Stimulated activated CD4-positive, alpha-beta T cell treated with anti-CD3 and anti-CD28 coated beads, Interleukin-12 subunit alpha, Interleukin-12 subunit beta, amount 100 ng/mL, for 4 hours (primary cell): ENCODE measurements at places on chromosomes 13 and 19.

DNA sequence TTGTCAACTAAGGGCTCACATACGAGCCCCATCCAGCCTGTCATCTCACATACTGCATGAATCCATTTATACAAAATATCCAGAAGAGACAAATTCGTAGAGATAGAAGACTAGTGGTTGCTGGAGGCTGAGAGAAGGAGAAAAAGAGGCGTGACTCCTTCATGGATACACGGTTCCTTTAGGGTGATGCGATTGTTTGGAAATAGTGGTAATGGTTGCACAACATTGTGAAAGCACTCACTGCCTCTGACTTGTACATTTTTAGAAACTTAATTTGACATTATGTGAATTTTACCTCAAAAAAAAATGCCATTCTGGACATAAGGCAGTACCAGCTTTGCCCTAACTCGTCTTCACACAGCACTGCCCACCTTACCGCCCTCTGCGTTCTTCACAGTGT is 27.3 kb downstream of the IGFL1 start:
- DNase-seq = no peak

DNA sequence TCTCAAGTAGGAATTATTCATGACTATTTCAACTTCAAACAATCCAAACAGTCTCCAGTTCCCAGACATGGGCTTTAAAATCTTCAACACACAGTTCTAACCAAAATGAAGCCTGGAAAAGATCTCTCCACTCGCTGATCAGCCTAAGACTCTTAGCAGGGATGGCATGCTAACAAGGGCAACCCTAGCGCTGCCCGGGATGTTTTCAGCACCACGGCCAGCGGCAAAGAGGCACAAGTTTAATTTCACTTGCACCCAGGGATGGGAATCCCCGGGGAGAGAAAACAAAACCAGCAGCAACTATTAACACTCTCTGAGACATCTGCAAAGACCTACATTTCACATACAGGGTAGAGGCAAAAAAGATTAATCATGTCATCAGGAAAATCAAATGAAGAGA is 43.0 kb downstream of the CACNA1A start:
- peak; percentile 1 for DNase-seq

DNA sequence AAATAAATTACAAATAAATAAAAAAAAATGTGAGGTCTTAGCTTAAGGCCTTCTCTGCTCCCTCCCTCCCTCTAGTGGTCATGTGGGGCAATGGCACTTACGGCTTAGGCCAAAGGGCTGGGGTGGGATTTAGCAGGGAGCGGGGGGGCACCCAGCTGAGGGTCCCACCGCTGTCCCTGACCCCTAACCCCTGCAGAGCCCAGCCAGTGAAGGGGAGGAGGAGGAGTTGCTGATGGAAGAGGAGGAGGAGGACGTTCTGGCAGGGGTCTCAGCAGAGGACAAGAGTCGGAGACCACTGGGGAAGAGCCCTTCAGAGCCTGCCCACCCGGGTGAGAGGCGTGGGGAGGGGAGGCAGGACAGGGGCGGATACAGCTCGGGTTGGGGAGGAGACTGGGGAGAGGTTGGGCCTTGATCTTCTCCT is 9.3 kb downstream of the MPND start:
- peak; percentile 44 for DNase-seq

DNA sequence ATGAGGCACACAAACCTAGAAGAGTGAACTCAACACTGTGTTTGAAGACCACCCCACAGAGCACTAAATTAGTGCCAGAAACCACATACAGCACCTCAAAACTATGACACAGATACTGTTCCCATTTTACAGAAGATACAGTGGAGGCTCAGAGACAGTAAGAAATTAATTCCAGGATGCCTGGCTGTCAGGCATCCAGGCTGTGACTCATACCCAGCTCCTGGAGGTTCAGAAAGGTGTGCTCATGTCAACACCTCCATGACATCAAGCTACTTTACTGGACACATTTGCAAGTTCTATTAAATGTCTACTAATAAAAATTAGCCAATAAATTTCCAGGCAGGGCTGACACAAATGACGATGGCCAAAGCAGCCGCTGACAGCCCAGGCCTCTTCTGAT is 176.3 kb downstream of the ABCC4 start:
- DNase-seq = no peak

GRCh38 chr13:42057918-42058530 is 9.6 kb downstream of the DGKH start:
- no peak for DNase-seq

GRCh38 chr13:44921931-44922758 is 67.1 kb downstream of the NUFIP1 start:
- no peak for DNase-seq
